ENCODE measurements at places on chromosomes 7 and 10.

- no peak for DNase-seq
- H3K27ac ChIP-seq, result no peak overlapping the region
- H3K4me3 ChIP-seq, result no peak overlapping the region
- H3K27me3 ChIP-seq, result no peaks in the 10 kb centered on the region
- no peaks in the 10 kb centered on the region for H3K4me1 ChIP-seq
- H3K36me3 ChIP-seq, result no peaks in the 10 kb centered on the region
Observed at GRCh38 chr10:124123156-124123555, 29.8 kb upstream of the CHST15 start.

DNA sequence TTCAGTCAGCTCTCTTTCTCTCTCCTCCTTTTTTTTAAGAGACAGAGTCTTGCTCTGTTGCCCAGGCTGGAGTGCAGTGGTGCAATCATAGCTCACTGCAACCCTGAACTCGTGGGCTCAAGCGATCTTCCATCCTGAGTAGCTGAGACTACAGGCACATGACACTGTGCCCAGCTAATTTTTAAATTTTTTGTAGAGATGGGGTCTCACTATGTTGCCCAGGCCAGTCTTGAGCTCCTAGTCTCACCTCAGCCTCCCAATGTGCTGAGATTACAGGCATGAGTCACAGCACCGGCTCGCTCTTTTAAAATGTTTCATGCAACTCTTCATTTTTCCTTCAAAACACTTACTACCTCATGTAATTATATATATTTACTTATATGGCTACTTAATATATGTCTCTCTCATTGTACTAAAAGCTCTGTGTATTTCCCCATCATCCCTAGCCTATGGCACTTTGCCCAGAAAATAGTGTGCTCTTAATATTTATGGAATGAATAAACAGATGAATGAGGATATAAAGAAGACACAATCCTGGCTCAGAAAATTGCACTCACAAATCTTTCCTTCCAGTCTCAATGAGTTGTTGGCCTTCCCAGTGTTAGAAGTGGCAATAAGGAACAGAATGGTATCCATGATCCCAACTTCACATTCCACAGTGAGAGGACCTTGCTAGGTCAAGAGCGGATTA, 33.9 kb downstream of the EBLN1 start:
- H3K36me3 ChIP-seq, result no peaks in the 10 kb centered on the region
- H3K4me1 ChIP-seq, result no peaks in the 10 kb centered on the region
- no peak overlapping the region for H3K27ac ChIP-seq
- DNase-seq, result no peak
- H3K27me3 ChIP-seq, result no peaks in the 10 kb centered on the region

- peaks cover 3% of the 10 kb centered on the region for H3K27me3 ChIP-seq
- H3K36me3 ChIP-seq, result no peaks in the 10 kb centered on the region
- H3K4me1 ChIP-seq, result no peaks in the 10 kb centered on the region
- no peak overlapping the region for H3K4me3 ChIP-seq
- no peak overlapping the region for H3K27ac ChIP-seq
Observed at GRCh38 chr10:1724921-1725488, 12.3 kb downstream of the ADARB2 start.

- H3K27me3 ChIP-seq, result no peaks in the 10 kb centered on the region
- no peak overlapping the region for H3K4me3 ChIP-seq
- no peak for DNase-seq
Observed at GRCh38 chr10:44618910-44619309, 234.0 kb upstream of the CXCL12 start.

DNA sequence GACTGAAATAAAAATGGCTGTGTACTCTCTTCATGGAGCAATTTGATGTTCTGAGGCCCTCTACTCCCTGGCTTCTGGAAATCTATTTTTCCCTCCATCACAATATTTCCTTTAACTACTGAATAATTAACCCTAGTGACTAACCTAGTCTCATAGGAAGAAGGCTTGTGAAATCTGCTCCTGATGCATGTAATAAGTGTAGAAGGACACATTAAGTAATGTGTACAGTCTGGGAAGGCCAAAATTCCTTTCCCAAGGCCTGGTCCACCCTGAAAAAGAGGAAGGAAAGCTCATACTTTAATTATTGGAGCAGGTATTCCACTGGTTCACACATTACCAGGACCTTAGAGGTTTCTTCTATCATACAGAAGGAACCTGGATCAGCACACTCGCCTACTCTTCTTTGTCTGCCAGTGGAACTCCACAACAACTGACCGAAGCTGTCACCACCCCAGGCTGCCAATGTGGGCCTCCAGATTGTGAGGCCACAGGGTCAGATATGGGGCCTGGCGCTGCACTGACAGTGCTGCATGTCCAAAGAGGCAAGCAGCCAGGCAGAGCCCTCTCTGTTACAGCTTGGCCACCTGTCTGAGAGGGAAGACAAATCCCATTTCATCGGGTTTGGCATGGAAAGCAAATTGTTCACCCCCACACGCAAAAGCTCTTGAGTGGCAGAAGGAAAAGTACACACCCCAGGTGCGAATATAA, 54.4 kb upstream of the FAM133B start:
- H3K36me3 ChIP-seq, result no peaks in the 10 kb centered on the region
- no peak overlapping the region for H3K27ac ChIP-seq
- H3K4me1 ChIP-seq, result no peaks in the 10 kb centered on the region

DNA sequence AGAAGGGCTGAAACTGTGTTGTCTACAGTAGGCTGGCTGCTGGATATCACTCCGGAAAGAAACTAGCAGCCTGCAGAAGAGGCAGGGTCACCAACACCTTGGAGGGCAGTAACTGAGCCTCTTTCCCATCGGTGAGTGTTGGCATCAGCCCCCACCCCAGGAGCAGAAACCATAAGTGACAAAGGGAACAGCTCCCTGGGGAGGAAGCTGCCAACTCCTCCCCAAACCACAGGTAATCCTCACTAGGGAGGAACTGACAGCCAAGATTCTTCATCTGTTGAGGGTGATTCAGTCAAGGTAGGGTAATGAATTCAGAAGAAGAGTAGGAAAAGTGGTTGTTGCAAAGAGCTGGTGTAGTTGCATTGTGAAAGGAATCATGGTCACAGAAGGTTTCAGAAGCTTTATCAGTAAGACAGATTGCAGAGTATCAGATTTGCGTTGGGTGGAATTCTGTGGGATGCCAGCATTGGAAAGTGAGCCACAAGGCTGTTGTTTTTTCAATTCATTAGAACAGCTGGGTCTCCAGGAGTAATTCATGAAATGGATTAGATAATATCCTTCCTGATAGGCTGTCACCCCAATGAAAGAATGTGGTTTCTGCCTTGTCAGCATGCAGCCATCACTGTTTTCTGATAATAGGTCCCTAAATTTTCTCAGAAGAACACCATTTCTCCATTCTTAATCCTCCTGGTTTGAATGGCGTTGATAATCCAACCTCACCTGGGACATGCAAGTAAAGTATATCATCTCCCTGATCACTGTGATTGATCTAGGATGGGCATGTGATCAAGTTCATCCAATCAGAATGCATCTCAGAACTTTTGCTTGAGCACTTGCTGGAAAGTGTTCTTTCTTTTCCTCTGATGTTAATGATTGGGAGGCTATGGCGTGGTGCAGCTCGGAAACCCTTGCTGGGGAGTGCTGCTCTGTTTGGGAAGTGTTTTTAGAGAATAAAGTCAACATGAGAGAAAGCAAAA, 75.0 kb upstream of the CTBP2 start:
- H3K27me3 ChIP-seq, result no peaks in the 10 kb centered on the region
- H3K4me3 ChIP-seq, result no peak overlapping the region
- no peak overlapping the region for H3K27ac ChIP-seq
- no peaks in the 10 kb centered on the region for H3K36me3 ChIP-seq

DNA sequence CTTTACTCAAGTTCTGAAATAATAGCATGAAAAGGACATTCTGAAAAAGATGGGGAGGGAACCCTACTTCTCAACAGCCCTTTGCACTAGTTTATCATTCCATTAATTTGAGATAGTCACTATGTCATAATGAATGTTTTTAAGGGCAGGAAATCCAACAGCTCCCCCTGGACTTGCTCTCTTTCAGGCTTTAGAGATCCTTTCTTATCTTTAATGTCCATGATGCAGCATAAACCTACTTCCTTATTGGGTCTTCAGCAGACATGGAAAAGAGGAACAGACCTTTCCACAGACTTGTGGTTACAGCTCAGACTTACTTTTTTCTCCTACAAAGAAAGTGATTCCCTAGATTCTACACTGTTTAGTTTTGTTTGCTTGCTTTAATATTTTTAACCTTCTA, 87.3 kb downstream of the IDE start:
- no peaks in the 10 kb centered on the region for H3K27me3 ChIP-seq
- H3K27ac ChIP-seq, result no peak overlapping the region
- DNase-seq, result no peak
- no peaks in the 10 kb centered on the region for H3K4me1 ChIP-seq

DNA sequence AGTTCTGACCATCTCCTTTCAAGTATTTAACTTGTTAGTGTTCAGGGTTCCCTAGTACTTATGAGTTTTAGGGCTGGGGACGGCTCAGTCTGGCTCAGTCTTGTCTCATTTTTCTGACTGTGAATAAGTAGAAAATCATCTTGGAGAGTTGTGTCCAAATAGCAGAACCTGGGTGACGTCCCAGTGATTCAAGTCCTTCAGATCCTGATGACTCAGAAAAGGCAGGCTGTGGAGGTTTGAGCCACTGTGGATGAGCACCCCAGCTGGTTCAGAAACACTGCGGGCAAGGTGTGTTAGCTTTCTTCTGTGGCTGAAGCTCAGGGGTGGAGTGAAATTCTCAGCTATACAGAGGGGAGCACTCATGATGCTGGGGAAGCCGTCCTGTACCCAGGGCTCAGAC, 154.4 kb upstream of the NPY start:
- no peak for DNase-seq
- H3K27me3 ChIP-seq, result no peaks in the 10 kb centered on the region
- no peaks in the 10 kb centered on the region for H3K36me3 ChIP-seq
- no peak overlapping the region for H3K27ac ChIP-seq
- H3K4me3 ChIP-seq, result no peak overlapping the region

- no peak for DNase-seq
- no peak overlapping the region for H3K27ac ChIP-seq
- H3K36me3 ChIP-seq, result no peaks in the 10 kb centered on the region
- no peaks in the 10 kb centered on the region for H3K27me3 ChIP-seq
- H3K4me3 ChIP-seq, result no peak overlapping the region
- H3K4me1 ChIP-seq, result no peaks in the 10 kb centered on the region
Observed at GRCh38 chr7:88910516-88910915, 115.0 kb upstream of the TEX47 start.
